ENCODE measurements at places on chromosomes 1 and 21.

DNA sequence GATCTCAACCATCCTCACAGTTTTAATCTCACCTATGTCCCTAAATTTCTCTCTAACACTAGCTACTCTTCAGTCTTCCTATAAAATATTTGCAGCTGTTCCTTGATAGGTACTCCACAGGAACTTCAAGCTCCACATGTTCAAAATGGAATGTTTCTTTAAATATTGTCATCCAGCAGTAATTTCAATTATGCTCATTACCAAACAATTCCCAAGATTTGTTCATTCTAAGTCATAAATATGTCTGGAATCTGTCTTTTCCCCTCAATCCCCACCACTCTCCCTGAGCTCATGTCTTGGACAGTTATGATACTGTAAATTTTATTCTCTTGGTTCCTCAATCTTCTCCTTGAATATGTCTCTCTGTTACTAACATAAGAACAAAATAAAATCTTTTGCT is 214.4 kb downstream of the NRIP1 start:
- no peak for DNase-seq

DNA sequence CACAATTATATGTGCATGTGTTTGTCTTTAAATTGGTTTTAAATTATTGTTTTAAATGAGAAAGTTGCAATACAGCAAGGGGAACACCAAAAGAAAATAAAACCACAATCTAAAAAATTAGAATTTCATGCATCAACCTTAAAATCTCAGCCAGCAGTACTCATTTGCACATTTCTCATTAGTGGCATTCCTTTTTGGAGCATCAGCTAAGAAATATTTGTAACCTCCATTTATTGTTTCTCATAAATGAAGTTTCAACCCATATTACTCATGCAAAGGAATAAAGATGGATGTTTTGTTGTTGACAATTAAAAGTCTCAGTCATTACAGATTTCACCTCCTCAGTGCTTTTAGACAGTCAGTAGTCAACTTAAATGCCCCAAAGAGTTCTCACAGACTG is 160.1 kb downstream of the TBX15 start:
- DNase-seq, result no peak

DNA sequence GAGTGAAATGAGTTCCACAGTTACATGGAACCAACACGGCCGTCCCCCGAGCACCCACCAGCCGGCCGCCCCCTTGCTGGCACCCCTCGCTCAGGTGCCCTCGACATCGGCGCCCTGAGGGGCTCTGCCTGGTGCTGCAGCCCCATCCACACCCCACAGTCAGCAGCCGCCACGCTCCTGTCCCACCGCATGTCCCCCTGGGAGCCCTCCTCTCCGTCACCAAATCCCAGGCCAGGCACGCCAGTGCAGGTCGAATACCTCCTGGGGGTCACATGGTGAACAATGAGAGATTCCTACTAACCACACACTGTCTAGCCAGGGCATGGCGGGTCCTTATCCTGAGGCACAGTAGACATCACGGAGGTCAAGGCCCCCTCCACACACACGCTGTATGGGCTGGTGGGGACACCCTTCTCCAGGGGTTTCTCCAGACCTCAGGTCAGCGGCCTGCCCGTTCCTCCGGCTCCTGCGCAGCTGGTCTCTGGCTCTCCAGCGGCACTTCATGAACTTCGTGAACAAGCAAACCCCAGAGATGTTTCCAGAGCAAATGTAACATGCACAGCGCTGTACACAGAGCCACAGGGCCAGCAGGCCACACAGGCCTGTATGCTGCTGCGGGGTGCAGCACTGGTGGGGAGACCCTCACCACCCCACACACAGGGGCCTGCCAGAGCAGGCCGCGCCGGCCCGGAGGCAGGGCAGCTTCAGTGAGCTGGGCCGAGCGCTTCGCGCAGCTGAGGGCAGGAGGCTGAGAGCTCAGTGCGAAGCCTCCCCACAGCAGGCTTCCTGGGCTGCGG is 21.8 kb downstream of the POFUT2 start:
- DNase-seq, result no peak

DNA sequence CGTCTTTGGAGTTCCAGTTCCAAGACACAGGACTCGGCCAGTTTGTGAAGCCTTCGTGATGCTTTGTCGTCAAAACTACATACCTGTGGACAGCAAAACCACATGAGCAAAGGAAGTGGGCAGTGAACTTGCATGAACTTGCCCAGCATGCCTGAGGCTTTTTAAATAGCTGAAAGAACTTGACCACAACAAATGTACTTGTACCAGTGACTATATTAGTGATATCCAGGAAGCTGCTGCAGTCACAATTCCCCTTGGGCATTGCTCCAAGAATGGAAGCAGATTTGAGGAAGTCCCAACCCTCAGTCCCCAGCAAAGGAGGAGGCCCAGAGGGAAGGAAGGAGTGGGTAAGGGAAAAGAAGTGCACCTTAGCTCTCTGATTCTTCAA is 2.6 kb downstream of the FUCA1 start:
- DNase-seq, result no peak

DNA sequence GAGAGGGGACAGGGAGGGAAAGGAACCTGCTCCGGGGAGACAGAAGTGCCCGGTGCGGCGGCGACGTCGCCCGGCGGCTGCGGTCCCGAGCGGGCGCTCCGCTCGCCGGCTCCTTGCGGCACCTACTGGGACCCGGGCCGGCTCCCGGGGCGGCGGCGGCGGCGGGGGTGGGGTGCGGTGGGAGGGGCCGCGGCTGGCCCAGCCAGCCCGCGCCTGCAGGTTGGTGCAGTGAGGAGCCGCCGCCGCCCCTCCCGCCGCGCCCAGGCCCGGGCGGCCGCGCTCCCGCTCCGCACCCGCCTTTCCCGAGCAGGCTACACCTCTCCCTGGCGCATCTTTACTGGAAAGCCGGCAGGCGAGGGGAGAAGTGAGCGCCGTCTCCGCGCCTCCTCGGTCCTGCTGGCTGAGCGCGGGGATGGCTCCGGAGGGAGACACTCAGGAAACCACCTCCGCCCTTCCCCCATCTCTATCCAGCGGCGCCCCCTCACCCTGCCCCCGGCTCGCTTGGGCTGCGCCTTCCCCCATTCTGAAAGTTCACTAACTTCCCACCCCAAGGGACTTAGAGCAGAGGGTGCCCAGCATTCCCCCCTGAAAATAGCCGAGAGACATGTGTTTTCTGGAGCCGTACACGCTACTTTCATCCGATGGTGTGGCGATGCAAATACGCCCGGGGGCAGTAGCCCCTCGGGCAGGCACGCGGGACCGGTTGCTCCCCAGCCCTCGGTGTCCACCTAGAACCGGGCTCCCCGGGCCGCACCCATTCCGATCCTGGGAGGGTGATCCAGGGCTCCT is at the start of gene PLD5:
Gene PLD5 (minus strand): TSS at position 127 of the 789 bp plus-strand sequence.
- DNase-seq, result peak; percentile 25

DNA sequence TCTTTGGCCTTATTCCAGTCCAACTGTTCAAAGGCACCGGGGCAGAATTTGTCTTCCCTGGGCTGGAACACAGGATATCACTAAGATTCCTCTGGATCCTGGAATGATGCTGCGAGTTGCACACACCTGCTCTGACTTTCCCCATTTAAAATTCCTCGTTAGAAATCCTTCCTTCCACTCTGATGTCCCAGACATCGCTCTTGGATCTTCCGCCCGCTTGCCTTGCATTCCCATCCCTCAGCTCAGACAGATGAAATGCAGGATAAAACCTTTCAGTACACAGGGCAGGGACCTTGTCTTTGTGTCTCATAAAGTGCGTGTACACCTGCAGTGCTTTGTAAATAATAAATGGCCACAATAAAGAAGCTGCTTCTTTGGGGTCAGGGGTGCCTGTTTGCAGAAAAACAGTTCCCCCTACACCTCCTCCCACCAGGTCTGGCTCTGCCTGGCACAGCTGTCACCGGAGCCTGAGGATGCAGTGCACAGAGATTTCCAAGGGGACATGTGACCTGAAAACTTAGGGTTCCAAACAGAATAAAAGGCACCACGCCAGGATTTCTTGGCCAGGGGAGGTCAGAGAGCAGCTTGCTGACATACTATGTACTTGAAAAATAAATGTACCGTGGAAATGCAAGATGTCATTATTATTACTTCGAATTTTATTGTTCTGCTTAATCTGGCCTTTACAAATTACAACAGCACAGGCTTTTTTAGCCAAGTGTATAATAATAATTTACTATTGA is 62.9 kb upstream of the SYT6 start:
- no peak for DNase-seq

GRCh38 chr1:117635805-117636204 is 30.0 kb downstream of the TENT5C start:
- DNase-seq, result no peak

GRCh38 chr1:3740042-3740441 is 12.2 kb upstream of the CCDC27 start:
- no peak for DNase-seq

DNA sequence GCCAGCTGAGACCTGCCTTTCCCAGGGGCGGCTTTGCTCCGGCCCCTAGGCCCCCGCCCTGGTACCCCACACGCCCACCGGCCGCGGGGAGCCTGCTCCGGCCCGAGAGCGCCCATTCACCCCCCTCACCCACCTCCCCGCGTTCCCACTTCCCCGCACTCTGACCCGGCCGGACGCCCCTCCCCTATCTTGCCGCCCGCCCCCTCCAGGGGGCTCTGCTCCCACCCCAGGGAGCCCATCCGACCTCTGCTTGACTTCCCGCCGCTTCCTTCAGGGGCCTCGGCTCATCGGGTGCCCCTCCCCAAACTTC is 466 bp downstream of the HTR6 start:
- DNase-seq, result no peak

- DNase-seq, result no peak
Measured at GRCh38 chr21:15809065-15809464, 79.3 kb downstream of the USP25 start.

GRCh38 chr1:21007876-21008275 is 168.8 kb downstream of the EIF4G3 start:
- DNase-seq, result peak; percentile 3

- DNase-seq, result no peak
Measured at GRCh38 chr1:94679332-94680038, 137.9 kb upstream of the F3 start.

DNA sequence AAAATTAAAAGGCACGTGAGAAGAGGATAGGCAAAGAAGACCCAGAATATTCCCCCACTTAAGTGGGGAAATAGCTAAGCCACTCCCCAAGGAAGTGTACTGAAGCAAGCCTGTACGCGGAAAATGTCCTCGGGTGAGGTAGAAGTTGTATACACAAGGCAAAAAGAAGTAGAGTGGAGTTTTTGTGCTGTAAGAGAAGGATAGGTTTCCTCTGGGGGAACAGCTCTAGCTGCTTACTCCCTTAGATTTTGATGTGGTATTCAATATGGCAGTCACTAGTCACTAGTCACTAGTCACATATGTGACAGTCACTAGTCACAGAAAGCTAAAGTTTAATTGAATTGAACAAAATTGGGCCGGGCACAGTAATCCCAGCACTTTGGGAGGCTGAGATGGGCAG is 7.6 kb downstream of the TXNIP start:
- no peak for DNase-seq

DNA sequence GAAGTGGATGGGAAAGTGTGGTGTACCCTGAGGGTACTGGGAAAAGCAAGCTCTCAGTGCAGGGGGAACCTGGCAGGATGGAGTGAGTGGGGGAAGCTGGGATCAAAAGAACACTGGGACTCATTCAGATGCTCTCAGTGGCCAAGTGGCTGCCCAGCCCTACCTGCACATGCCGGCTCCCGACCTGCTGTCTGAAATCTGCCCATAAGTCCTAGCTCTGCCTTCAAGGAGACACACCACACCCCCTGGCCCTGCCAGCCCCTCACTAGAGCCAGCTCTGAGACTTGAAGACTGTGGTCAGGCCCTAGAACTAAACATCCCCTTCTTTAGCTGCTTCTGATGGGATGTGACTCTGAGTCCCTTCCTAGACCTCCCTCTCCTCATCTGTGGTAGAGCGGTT is 2.2 kb downstream of the TMEM54 start:
- no peak for DNase-seq
